ENCODE measurements at places on chromosomes 12 and 14.

- DNase-seq: no peak
Observed at GRCh38 chr12:20211541-20211940, 156.8 kb upstream of the PDE3A start.

DNA sequence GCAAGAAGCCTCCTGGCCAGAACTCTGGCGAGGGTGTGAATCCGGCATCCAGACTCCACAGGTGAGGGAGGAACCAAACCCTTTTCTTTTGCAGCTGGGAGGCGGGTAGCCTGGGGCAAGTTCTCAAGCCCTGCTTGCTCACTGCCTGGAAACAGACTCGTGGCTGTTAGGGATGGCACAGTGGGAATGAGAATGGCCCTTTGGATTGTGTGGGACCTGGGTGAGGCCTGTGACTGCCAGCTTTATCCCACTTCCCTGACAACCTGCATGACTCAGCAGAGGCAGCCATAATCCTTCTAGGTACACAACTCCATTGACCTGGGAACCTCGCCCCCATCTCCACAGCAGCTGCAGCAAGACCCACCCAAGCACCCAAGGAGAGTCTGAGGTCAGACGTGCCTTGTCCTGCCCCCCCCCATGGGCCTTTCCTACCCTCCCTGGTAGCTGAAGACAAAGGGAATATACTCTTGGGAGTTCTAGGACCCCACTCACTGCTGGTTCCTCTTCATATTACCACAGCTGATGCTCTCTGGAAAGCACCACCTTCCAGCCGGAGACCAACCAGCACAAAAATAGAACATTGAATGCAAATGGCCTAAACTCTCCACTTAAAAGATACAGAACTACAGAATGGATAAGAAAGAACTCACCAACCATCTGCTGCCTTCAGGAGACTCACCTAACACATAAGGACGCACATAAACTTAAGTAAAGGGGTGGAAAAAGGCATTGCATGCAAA, 5.1 kb upstream of the GPR33 start:
- DNase-seq: no peak

- DNase-seq: no peak
Observed at GRCh38 chr12:27583057-27583797, 59.2 kb downstream of the PPFIBP1 start.

DNA sequence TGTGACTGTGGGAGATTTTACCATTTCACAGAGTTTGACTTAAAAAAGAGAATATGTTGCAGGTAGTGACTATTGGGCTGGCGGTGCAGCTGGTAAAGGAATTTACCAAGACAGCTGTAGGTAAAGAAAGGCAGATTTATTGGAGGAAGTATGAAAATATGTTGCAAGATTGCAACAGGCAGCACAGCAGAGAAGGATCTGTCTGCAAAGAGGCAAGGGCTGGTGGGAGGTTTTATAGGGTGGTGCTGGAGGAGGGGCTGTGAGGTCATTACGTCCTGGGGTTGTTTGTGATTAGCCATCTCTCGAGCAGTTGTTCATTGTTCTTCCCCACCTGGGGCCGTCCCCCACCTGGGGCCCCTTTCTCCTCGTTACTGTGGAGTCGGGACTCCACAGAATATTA, 62.1 kb downstream of the ACACB start:
- DNase-seq: no peak

- DNase-seq: no peak
Observed at GRCh38 chr12:128817111-128818015, 6.4 kb downstream of the SLC15A4 start.
